Breast epithelium (tissue), 4 donors: ENCODE measurements at places on chromosomes 4 and X. TPM values are rescaled to one million over a fixed set of nuclear protein-coding genes. Genes with fewer than 3 reads are reported as not detected.

Gene ZCCHC18
- 0.59 TPM for total RNA-seq

Gene FABP2
- not detected for total RNA-seq

Gene GPRASP2
- total RNA-seq: 8.0 TPM

Gene MSX1
- 17.9 TPM for total RNA-seq

Gene TCEANC
- 7.8 TPM for total RNA-seq

Gene RPL10
- total RNA-seq: 8,695 TPM

DNA sequence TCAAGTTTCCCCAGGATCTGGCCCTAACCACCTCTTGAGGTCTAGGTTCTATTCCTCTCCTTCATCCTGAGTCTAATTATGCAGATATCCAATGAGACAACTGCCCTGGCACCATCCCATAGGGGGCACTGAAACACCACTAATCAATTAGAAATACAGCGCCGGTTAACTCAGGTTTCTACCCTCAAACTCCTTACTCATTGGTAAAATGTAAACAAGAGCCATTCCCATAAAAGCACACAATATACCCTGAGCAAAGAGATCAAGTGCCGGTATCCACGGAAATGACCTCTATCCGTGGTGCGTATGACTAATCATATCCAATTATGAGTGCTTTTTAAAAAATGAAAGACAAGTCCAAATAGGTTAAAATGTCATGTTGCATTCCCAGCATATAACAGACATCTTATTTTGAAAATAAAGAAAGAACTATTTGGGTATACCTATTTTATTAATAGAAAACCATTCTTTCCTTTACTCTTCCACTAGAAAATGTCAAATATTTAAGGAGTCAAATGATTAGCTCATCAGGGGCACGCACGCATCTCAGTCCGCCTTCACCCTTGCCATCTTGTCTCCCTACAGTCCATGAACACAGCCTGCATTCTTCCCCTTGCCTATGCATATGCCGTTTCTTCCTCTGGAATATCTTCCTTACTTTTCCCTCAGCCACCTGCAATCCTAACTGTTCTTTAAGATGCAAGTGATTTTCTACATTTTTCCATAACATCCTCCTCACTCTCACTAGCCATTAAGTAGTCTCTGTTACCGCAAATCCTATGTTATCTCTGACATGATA is 141.1 kb downstream of the MAML3 start:
- no peak for DNase-seq
- no peaks in the 10 kb centered on the region for H3K4me1 ChIP-seq
- H3K4me3 ChIP-seq: no peak overlapping the region
- no peak overlapping the region for H3K27ac ChIP-seq

DNA sequence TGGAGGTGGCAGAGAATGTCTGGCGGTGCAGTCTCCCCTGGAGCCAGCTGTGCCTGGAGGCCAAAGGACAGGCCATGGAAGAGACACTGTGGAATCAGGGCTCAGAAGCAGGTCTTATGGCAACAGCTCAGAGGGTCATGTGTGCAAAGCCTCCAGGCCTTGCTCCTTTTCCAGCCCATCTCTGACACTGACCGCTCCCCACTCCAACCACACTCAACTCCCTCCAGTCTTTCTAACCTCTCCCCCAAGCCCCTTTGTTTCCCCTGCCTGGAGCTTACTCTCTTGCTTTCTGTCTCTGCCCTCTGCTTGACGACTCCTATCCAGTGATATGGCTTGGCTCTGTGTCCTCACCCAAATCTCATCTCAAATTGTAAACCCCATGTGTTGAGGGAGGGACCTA is 34.2 kb upstream of the CRMP1 start:
- H3K27ac ChIP-seq: no peak overlapping the region
- H3K27me3 ChIP-seq: peaks cover 47% of the 10 kb centered on the region
- no peaks in the 10 kb centered on the region for H3K36me3 ChIP-seq
- H3K4me3 ChIP-seq: no peak overlapping the region
- H3K4me1 ChIP-seq: no peaks in the 10 kb centered on the region

- DNase-seq: no peak
- peak overlapping the region; percentile 56 for H3K27ac ChIP-seq
- H3K4me3 ChIP-seq: no peak overlapping the region
- no peaks in the 10 kb centered on the region for H3K27me3 ChIP-seq
- H3K4me1 ChIP-seq: no peaks in the 10 kb centered on the region
These were observed 85.6 kb upstream of the CPEB2 start for GRCh38 chr4:14916554-14917297.

GRCh38 chr4:125765941-125766340 is 451.2 kb downstream of the FAT4 start:
- no peak for DNase-seq
- no peaks in the 10 kb centered on the region for H3K4me1 ChIP-seq
- no peaks in the 10 kb centered on the region for H3K27me3 ChIP-seq
- no peak overlapping the region for H3K4me3 ChIP-seq

DNA sequence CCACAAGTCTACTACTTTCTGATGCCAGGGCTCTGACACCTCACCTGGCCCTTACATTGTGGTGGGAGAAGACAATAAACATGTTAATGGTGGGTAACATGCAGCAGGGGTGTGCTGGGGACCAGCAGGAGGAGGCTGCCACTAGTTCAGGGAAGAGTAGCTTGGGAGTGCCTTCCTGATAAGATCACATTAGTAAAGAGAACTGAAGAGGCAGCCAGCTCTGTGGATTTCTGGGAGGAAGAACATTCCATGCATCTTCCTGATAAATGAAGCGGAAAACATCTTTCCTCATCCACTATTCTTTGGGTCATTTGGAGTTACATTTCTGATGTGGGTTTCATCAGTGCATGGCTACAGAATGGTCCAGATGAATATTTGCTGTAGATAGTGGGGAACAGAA is 9.0 kb downstream of the RNF150 start:
- H3K27me3 ChIP-seq: no peaks in the 10 kb centered on the region
- DNase-seq: no peak
- H3K4me3 ChIP-seq: no peak overlapping the region
- H3K36me3 ChIP-seq: no peaks in the 10 kb centered on the region
- no peaks in the 10 kb centered on the region for H3K4me1 ChIP-seq
- H3K27ac ChIP-seq: no peak overlapping the region

DNA sequence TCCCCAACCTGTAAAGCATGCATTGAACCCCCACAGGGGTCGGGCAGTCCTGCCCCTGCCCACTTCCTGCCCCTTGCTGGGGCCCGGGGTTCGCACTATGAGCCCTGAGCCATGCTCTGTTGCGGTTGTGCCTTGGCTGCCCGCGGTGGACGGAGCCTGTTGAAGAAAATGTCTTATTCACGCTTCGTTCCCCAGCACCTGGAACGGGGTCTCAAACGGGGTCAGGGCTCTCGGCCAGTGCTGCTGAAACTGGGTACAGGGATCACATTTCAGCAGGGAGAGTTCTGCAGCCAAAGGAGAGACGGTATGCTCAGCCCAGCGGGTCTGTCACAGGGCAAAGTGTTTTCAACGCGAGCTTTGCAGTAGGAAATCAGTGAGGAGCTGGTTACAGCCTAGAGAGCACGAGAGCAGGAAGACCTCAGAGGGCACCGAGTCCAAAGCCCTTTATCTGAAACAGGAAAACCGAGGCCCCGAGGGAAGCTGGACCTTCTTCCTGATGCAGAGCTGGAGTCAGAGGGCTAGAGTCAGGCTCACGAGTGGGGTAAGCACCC is 46.3 kb upstream of the AFAP1 start:
- DNase-seq: no peak
- no peak overlapping the region for H3K27ac ChIP-seq
- no peaks in the 10 kb centered on the region for H3K4me1 ChIP-seq
- H3K27me3 ChIP-seq: no peaks in the 10 kb centered on the region
- peak overlapping the region; percentile 15 for H3K4me3 ChIP-seq
- no peaks in the 10 kb centered on the region for H3K36me3 ChIP-seq

- H3K4me3 ChIP-seq: no peak overlapping the region
- no peaks in the 10 kb centered on the region for H3K36me3 ChIP-seq
These were observed 4.0 kb downstream of the LONRF3 start for GRCh38 chrX:118978451-118978850.

GRCh38 chr4:1039493-1040343 is 28.3 kb downstream of the FGFRL1 start:
- H3K27ac ChIP-seq: peak overlapping the region; percentile 77
- H3K27me3 ChIP-seq: no peaks in the 10 kb centered on the region
- DNase-seq: no peak
- H3K36me3 ChIP-seq: no peaks in the 10 kb centered on the region
- H3K4me1 ChIP-seq: peaks cover 43% of the 10 kb centered on the region

GRCh38 chrX:8484360-8484949 is 19.8 kb downstream of the VCX3B start:
- no peaks in the 10 kb centered on the region for H3K4me1 ChIP-seq
- H3K27me3 ChIP-seq: no peaks in the 10 kb centered on the region
- H3K27ac ChIP-seq: no peak overlapping the region
- H3K4me3 ChIP-seq: no peak overlapping the region
- DNase-seq: no peak

DNA sequence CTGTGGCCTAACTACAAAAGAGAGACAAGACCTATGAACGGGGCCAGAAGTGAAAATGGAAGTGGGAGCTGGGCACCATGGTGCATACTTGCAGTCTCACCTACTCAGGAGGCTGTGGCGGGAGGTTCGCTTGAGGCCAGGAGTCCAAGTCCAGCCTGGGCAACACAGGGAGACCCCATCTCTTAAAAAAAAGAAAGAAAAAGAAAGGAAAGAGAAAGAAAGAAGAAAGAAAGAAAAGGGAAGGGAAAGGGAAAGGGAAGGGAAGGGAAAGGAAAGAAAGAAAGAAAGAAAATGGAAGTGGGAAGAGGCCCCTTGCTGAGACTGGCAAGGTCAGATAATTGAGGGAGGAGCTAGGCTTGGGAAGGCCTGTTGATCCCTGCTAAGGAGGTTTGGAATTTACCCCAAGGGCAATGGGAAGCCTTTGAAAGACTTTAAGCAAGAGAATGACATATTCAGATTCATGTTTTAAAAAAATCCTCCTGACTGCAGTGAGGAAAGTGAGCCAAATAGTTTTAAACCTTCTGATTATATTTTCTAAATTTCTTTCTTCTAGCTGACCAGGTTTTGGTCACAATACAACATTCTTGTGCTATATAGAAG is 17.7 kb upstream of the HERC5 start:
- H3K27me3 ChIP-seq: no peaks in the 10 kb centered on the region
- H3K36me3 ChIP-seq: no peaks in the 10 kb centered on the region
- no peaks in the 10 kb centered on the region for H3K4me1 ChIP-seq
- no peak overlapping the region for H3K4me3 ChIP-seq
- H3K27ac ChIP-seq: peak overlapping the region; percentile 54
- DNase-seq: peak; percentile 36

DNA sequence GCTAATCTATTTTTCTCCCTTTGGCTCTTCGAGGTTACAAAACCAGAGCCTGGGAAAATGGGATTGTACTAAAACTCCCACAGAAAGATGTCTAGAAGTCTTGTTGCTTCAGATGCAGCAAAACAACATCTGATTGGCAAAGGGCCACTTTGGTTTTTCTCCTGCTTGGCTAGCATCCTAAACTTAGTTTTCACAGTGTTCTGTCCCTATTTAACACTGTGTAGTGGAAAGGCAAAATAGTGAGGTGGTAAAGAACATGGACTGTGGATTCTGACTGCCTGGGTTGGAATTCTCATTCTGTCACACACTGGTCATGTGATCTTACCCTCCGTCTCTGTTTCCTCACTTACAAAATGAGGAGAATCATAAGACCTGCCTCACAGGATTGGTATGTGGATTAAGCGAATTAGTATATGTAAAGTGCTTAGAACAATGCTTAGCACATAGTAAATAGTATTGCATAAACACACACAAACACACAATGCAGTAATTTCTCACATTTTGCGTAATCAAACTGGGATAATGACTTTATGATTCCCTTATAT is 23.5 kb downstream of the TIGD2 start:
- no peaks in the 10 kb centered on the region for H3K27me3 ChIP-seq
- no peaks in the 10 kb centered on the region for H3K36me3 ChIP-seq
- H3K27ac ChIP-seq: peak overlapping the region; percentile 74
- no peaks in the 10 kb centered on the region for H3K4me1 ChIP-seq
- H3K4me3 ChIP-seq: no peak overlapping the region

- H3K4me3 ChIP-seq: no peak overlapping the region
- no peak for DNase-seq
- H3K4me1 ChIP-seq: no peaks in the 10 kb centered on the region
- no peak overlapping the region for H3K27ac ChIP-seq
- no peaks in the 10 kb centered on the region for H3K36me3 ChIP-seq
These were observed 117.8 kb upstream of the EDA2R start for GRCh38 chrX:66756717-66757116.

DNA sequence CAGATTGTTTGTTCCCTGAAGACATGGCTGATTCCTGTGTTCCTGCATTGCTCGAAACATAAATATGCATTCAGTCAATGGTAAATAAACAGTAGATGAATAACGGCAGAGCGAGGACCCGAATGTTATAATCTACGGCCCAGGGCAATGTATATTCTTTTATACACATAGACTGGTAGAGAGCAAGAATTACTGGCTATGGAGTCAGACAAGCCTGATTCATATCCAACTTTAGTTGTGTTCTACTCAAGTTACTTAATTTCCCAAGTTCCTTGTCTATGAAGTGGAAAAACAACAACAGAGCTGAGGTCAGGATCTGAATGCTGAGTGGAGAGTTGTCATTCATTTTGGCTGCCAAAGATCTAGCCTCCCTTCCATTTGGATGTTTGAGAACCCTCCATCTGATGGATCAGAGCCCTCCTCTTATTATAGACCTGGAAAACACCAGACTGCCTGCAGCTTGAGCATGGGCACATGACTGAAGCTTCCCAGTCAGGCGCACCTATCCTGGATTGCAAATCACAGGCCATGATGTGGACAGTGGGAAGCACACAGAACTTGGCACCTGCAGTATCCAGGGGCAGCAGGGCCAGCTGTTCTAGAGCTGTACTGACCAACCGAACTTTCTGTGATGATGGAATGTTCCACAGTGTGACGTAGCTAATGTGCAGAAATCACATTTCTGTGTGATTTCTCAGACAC is 80.1 kb downstream of the FAM184B start:
- DNase-seq: no peak
- H3K36me3 ChIP-seq: no peaks in the 10 kb centered on the region
- no peaks in the 10 kb centered on the region for H3K27me3 ChIP-seq
- H3K27ac ChIP-seq: no peak overlapping the region

DNA sequence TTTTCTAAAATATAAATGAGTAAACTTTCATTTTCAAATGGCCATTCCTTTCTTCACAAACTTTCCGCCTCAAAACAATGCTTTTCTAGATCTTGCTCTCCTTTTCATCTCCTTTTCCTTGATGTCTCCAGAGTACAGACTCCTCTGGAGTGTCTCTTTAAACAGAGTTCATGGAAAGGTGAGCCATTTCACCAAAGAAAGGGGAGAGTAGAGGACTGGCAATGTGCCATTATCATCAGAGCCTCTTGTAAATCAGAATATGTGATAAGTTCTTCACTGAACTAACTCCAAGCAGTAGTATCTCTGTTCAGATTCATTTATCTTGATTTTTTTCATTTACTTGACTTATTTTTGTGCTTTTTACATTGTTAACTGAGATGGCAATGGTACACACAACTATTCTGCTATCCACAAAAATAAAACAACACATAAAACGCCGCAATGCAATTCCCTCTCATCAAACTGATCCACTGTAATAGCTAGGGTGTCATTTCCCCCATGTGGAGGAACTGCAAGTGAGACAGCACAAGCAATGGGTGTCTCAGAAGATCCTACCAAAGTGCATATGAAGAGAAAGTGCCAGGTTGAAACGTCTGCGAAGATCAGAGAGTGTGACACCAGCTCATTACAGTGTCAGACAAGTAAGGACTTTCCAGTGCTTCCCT is 125.4 kb downstream of the RASL11B start:
- H3K4me3 ChIP-seq: no peak overlapping the region
- DNase-seq: no peak
- H3K4me1 ChIP-seq: no peaks in the 10 kb centered on the region
- H3K27me3 ChIP-seq: no peaks in the 10 kb centered on the region
